ENCODE measurements at places on chromosomes 3 and 15.

DNA sequence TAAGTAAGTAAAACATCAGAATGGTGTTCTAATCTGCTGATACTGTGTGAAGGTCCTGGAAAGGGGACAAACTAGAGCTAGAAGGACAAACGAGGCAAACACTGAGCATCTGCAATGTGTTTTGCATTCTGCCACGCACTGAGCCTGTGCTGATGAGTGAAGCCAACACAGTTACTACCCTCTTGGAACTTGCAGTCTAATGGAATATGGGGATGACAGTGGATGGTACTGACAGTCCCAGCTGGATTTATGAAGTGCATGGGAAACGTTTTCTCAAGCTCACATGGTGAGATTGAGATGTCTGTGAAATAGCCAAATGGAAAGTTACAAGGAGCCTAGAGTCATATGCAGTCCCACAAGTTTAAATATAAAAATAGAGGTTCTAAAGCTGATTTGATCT is 86.6 kb downstream of the FOXB1 start:
- no peak for DNase-seq

GRCh38 chr3:170802164-170803151 is 67.5 kb downstream of the RPL22L1 start:
- DNase-seq = no peak

DNA sequence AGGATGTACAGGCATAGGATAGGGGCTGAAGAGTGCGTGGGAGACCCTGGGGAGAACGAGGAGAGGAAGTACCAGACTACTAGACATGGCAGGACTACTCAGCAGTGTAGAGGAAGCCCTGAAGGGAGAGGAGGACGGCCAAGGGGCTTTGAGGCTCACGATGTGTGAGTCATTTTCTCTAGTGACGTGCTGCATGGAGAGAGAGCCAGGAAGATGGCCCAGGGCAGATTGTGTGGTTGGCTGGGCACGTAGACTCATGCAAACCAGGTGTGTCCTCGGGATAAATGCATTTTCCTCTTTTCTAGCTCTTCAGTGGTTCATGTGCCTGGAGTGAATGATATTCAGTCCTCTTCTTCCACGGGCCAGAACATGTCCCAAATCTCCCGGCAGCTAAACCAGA is 115.0 kb upstream of the ABHD17C start:
- DNase-seq = no peak

DNA sequence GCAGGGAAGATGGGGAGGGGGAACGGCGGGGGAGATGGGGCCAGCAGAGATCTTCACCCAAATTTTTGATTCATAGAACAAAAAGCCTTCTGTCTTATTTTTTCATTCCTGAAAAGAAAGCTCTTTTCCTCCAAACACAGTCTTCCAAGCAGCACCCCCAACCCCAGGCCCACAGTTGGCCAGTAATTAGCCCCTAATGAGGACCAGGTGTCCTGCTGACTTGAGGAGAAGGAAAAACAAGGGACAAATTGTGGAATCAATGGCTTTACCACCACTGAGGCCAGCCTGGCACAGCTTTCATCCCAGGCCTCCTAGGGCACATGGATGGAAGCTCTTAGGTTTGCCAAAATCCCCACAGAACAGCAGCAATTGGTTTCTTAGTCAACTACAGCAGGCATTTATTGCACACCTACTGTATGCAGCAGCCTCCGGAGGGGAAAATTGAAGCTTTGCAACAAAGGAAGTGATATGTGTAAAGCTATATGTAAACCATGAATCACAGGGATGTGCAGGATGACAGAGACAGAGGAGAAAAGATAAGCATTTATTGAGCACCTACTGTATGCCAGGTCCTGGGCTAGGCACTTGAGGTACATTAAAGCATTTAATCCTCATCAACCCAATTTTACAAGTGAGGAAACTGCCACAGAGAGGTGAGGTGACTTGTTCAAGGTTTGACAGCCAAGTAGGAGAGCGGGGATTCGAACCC is 199.5 kb downstream of the TBC1D2B start:
- DNase-seq = no peak

- DNase-seq = no peak
Measured at GRCh38 chr15:39061952-39062464, 497.4 kb upstream of the RASGRP1 start.

- no peak for DNase-seq
Measured at GRCh38 chr3:25582242-25582641, 82.5 kb downstream of the TOP2B start.

- DNase-seq = no peak
Measured at GRCh38 chr3:131728898-131729642, 226.3 kb upstream of the MRPL3 start.

DNA sequence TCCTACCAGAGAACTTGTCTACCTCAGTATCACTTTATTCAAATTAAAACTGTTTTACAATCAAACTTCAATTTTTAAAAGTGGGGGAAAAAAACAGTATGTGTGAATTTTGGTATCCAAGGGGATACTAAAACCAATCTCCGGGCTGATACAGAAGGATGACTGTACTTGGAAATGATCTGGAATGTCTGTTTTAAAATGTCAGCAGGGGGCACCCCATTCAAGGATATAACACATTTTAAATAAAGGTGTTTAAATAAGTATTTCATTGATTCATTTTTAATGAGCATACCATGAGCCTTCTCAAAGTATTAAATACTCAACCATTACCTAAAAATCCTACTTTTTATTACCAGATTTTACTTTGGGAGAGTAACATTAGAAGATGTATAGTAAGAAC is 67.9 kb downstream of the ULK4 start:
- no peak for DNase-seq

DNA sequence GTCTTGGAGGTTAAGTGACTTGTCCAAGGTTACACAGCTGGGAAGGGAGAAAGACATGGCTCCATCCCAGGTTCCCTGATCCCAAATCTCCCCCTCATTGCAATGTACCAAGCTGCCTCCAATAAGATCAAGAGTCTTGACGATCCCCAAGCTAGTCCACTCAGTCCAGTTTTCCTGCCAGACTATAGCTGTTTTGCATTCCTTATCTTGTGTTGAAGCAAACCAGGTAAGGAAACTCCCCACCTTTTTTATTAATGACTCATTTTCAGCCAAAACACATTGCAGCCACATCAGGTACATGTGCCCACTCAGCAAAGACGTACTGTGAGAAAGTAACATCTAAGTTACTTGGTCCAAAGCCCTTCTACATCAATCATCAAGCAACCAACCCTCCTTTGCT is 41.9 kb downstream of the LIPC start:
- DNase-seq = no peak

- no peak for DNase-seq
Measured at GRCh38 chr3:23751212-23751723, 54.5 kb upstream of the UBE2E1 start.
